Progenitor cell of endocrine pancreas (in vitro differentiated cells): ENCODE measurements at places on chromosomes 6 and 20. TPM values are rescaled to one million over a fixed set of nuclear protein-coding genes. Genes with fewer than 3 reads are reported as not detected.

CCR6 gene
- not detected in 2 replicates for total RNA-seq

POU5F1 gene
- 0.49 and 1.6 TPM in 2 replicates for total RNA-seq

XKR7 gene
- 2.4 and 2.7 TPM in 2 replicates for total RNA-seq

SRMS gene
- not detected in 2 replicates for total RNA-seq

BMP6 gene
- 2.5 and 3.4 TPM in 2 replicates for total RNA-seq

DNA sequence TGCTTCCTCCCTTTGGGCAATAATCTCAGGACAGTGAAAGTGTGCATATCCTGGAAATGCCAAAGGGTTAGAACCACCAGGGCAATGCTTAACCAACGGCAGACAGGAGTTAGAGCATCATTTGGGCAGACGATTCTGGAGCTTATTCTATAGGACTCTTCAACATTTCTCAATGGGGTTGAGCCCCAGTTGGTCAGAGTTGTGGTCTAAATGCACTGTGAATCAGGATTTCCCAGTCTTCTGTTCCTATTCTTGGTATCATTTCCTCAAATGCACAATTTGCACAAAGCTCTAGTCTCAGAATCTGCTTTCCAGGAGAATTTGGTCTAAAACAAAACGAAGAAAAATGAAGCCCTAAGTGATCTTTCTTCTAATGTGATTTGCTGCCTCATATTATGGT lies 389.6 kb upstream of the JAG1 start:
- DNase-seq: no peak

DNA sequence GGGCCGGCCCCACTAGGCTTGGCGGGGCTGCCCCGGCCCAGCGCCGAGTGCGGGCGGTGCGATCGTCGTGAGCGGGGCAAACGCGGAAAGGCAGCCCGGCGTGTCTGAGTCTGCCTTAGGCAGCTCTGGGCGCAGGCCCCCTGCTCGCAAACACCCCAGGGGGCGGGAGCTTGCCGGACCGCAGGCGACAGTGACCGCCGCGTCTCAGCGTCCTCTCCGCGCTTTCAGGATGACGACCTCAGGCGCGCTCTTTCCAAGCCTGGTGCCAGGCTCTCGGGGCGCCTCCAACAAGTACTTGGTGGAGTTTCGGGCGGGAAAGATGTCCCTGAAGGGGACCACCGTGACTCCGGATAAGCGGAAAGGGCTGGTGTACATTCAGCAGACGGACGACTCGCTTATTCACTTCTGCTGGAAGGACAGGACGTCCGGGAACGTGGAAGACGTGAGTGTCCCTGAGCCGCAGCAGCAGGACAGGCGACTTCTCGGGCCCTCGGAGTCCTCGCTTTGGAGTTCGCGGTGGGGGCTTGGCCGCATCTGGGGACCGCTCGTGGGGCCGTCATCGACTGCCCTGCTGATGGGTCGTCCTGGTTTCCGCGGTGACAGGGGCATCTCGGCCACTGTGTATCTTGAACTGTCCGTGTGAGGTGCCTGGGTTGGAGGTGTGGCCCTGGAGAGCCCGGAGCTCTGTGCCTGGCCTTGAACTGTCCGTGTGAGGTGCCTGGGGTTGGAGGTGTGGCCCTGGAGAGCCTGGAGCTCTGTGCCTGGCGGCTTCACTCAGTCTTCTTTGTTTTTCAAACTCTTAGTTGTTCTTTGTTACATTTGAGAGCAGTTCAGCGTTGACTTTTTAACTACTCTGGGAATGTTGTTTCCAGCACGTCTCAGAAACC lies 786 bp downstream of the ADRM1 start:
- DNase-seq: peak; percentile 30

DNA sequence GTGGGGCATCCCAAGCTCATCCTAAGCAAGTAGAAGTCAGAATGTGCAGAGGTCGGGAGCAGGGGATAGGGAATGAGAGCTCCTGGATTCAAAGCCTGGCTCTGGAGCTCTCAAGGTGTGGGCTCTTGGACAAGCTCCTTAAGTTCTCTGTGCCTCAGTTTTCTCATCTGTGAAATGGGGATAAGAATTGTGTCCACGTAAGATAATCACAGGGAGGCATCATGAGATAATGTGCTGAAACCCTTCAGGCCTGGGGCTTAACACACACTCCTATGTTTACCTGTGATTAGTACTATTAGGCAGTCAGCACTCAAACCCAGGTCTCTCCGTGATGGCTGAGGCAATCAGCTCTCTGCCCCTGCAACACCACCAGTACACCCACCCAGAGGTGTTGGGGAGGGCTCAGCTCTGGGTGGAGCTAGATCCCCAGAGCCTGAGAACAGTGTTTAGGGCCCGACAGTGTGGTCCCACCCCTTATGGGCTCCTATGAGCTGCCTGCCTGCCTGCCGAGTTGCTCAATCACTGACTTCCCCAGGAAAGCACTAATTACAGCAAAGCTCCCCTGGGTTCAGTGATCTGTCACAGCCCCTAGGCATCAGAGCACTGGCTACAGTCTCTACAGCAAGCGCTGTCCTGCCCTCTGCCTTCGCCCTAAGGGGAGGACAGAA lies 6.3 kb upstream of the SIRPA start:
- no peak for DNase-seq

- DNase-seq: no peak
Observed at GRCh38 chr6:146890644-146891434, 292.1 kb downstream of the ADGB start.

DNA sequence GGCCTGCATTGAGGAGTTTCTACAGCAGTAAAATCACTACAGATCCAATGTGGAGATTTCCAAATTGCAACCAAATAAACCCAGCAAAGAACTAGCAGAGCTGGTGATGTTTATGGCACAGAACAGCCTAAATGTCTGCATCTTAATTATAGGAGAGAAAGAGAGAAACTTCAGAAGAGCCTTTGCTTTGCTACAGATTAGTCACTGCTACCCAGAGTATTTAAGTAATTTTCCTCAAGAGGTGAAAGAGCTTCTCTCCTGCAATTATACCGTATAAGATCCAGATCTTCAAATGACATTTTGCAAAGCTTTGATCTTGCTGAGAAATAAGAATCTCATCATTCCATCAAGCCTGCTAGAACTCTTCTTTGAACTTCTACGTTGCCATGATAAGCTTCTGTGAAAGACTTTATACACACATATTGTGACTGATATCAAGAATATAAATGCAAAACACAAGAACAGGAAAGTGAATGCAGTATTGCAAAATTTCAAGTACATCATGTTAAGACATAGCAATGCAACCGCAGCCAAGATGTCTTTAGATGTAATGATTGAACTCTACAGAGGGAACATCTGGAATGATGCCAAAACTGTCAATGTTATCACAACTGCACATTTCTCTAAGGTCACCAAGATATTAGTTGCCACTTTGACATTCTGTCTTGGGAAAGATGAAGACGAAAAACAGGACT lies 48.0 kb downstream of the MKKS start:
- no peak for DNase-seq

DNA sequence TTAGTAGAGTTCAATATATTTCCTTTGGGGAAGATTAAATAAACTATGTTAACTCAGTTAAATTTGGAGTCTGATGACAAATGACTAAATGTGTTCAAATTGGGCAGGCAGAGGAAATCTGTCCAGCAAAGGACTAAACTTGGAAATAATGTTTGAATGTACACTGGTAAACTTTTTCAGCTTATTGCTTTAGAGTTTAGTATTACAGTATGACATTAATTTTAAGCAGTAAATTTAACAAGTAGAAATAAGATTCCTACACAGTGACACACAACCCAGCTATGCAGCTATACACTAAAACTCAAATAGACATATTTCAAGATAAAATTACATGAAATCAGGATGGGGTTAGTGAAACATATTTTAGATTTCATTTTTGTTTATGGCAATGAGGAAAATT lies 42.6 kb upstream of the HDGFL1 start:
- no peak for DNase-seq

GRCh38 chr20:35988910-35989463 lies 20.6 kb downstream of the CNBD2 start:
- DNase-seq: no peak

DNA sequence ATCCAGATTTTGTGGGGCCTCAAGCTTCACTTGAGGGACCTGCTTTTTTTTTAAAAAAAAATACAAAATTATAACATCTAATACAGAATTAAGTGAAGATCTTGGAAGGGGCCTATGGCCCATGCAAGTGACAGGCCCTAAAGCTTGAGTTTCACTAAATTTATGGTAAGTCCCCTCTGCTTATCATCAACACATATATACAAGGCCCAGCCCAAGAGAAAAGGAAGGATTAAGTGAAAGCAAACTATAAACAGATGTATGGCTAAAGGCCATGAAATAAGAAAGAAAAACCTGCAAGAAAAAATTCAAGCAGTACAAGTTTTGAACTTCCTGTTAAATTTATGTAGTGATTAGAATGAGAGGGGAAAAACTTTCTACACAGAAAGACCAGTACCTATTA lies 86.8 kb downstream of the CDC40 start:
- no peak for DNase-seq

DNA sequence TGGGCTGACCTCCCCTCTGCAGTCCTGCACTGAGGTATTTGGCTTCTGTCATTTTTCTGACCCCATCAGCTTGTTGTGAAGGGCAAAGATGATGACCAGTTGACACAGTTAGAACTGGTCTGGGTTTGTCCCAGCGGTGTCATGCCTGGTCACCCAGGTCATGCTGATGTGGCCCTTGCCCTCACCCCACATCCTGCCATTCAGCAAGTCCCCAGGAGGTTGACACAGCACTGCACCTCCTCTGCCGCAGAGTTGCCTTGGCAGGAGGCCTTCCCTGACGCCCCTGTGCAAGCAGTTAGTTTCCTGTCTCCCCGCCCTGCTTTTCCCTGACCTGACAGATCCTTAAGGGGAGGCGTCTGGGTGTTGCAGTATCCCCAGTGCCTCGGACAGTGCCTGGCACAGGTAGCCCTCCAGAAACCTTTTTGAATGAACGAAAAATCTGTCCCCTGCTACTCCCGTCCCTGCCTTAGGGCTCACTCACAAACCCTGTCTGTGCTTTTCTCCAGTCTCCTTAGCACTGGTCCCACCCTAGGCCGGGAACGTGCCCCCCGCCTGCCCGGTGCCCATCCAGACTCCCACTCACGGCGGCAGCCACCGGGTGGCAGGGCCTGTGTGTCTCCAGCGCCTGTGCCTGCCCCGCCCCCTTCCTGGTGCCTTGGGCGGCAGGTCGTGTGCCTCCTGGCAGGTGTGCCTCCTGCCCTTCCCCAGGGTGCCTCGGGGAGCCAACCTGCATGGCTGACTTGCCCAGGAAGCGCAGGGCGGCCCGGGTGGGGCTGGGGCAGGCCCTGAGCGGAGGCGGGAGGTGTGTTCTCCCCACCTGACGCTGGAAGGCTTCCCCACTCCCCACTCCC lies 146.3 kb upstream of the RNF24 start:
- no peak for DNase-seq

DNA sequence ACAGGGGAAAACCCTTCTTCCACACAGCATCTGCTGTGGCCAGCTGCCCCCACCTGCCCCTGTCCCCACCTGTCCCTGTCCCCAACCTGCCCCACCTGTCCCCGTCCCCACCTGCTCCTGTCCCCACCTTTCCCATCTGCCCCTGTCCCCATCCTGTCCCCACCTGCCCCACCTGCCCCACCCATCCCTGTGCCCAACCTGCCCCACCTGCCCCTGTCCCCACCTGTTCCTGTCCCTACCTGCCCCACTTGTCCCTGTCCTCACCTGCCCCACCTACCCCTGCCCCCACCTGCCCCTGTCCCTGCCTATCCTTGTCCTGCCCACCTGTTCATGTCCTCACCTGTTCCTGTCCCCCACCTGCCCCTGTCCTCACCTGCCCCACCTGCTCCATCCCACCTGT lies 6.4 kb upstream of the MYT1 start:
- no peak for DNase-seq

DNA sequence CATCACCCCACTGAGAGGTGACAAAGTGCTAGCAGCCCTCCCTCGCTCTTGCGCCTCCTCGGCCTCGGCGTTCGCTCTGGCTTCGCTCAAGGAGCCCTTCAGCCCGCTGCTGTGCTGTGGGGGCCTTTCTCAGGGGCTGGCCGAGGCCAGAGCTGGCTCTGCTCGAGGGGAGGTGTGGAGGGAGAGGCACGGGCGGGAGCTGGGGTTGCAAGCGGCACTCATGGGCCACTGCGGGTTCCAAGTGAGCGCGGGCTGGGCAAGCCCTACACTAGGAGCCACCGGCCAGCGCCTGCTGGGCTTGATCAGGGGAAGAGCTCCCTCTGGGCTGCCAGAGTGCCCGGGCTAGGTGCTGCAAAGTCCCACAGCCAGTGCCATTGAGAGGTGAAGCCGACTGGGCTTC lies 964.8 kb upstream of the GJE1 start:
- no peak for DNase-seq

DNA sequence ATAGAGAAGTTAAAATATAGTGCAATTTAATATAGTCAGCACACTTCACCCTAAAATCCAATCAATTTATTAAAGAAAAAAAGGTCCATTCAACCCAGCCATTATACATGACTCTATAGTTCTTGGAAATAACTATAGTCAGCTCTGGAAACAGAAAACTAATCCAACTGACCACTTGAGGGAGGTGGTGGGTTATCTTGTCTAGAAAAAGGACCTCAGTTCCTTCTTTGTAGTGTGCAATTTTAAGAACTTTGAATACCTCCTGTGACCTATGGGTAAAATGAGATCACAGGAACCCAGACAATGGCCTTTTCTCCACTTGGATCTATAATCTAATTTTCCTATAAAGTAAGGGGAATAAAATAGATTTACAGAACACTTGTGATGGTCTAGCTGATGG lies 163.6 kb upstream of the CENPW start:
- no peak for DNase-seq

- DNase-seq: no peak
Observed at GRCh38 chr6:117992856-117993255, 85.8 kb downstream of the SLC35F1 start.

DNA sequence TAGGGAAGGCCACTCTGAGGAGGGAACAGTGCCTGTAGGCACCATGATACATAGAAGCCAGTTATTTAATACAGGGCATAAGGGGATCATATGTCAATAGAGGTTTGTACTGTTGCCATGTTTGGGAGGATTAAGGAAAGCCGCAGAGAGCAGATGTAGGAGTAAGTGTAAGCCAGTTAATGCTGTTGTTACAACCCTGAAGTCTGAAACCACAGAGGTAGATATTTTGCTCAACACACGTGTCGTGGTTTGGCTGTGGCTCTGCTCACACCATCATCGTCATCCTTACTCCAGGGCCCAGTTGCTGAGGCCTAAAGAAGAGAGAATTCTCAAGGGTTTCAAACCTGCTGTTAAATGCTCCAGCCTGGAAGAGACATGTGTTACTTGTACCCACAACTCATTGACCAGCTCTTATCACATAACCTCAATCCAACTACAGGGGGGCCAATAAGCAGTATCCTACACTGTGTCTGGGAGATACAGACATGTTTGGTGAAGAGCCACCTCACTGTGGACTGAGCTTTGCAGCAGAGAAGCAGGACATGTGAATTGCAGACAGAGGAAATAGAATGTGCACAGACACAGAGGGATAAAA lies 31.0 kb upstream of the PSMF1 start:
- DNase-seq: no peak

DNA sequence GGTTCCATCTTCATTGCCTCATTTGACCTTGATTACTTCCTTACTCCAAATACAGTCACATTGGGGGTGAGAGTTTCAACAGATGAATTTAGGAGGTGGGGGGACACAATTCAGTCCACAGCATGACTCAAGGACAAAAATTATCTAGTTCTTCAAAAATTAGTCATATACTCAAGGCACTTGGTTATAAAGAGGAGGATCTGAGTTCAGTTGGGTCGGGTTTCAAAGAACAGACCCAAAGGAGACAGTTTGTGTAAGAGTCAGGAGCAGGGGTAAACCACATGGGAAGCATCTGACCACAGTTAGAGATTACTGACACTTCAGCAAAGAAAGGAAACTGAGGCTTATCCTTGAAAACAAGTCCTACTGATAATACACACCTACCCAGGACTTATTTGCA lies 138.0 kb downstream of the TBC1D7 start:
- DNase-seq: no peak
